ENCODE measurements at places on chromosomes 4 and X. TPM values are rescaled to one million over a fixed set of nuclear protein-coding genes. Genes with fewer than 3 reads are reported as not detected.

GRCh38 chr4:128670513-128670912 is 139.0 kb upstream of the JADE1 start:
- DNase-seq = no peak

DNA sequence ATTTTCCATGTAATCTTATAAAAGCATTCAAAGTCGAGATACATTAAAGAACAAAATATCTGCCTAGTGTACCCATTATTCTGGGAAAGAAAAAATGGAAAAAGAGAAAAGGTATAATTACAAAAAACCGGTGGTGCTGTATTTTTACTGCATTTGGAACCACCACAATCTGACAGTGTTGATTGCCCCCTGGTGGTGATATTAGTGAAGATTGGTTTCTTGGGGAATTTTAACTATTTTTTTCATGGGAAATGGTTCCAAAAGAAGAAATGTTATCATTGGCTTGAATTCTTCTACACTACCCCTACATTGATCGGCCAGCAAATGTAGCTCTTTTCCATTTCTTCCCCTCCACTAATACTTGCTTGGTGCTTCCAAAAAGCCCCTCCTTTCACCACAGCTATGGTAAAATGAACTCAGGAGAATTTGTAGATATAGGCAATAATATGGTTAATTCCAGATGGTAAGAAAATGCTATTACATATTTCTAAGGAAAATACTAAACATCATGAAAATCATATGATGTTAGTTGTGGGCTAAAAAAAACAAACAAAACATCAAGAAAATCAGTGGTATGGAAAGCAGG is 50.0 kb downstream of the COX18 start:
- DNase-seq = no peak

DNA sequence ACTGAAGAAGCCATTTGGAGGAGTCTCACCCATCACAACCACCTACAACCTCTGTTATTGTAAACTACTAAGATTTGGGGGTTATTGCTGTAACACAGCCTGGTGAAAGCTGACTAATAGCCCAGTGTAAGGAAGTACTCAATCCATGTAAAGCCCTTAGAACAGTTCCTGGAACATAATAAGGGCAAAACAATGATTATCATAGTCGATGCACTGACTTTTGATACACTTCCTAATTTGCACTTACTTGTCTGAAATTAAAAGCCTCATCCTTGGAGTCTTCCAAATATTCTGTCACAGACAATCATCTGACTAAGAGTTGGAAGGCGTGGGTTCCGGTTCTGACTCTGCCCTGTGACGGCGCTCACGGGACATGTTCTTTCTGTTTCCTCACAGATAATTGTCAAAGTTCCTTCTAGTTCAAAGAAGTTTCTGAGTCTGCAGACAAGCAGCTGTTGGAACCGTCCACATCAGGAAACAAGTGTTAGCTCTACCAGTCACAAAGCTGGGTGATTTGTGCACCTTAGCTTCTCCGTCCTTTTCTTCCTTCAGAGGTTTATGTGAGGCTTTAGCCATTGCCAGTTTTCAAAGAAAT is 33.4 kb upstream of the RASGEF1B start:
- DNase-seq = peak; percentile 36

GRCh38 chr4:79607979-79608378 is 200.0 kb upstream of the GK2 start:
- DNase-seq = no peak

PAGE2 gene
- not detected for total RNA-seq

Measured in ovary (tissue), 10 donors.